ENCODE measurements at places on chromosomes 1 and 21. TPM values are rescaled to one million over a fixed set of nuclear protein-coding genes. Genes with fewer than 3 reads are reported as not detected.

The HTR1D gene
- total RNA-seq = not detected

The GPR25 gene
- not detected for total RNA-seq

The CDA gene
- 0.92 TPM for total RNA-seq

The ASAP3 gene
- total RNA-seq = 29.4 TPM

The CHI3L2 gene
- 13.9 TPM for total RNA-seq

The TRIM46 gene
- total RNA-seq = 5.2 TPM

The OVAAL gene
- total RNA-seq = not detected

The EGLN1 gene
- total RNA-seq = 97.5 TPM

The SH3D21 gene
- 10.0 TPM for total RNA-seq

The CD84 gene
- not detected for total RNA-seq

The AQP10 gene
- total RNA-seq = 0.13 TPM

The HPCA gene
- total RNA-seq = not detected

The DCST1 gene
- total RNA-seq = not detected

The KIF14 gene
- 1.3 TPM for total RNA-seq

The PYHIN1 gene
- not detected for total RNA-seq

The MCOLN2 gene
- 0.85 TPM for total RNA-seq

The ARTN gene
- 0.63 TPM for total RNA-seq

The GJA4 gene
- total RNA-seq = 0.50 TPM

The CSF3R gene
- total RNA-seq = not detected

The PFKL gene
- total RNA-seq = 423 TPM

The HSF2BP gene
- total RNA-seq = 2.8 TPM

The OR2T10 gene
- not detected for total RNA-seq

The KIAA1614 gene
- 8.8 TPM for total RNA-seq

The C1orf94 gene
- total RNA-seq = not detected

The CYP2J2 gene
- total RNA-seq = not detected

The GPR3 gene
- 0.20 TPM for total RNA-seq

The FCRL4 gene
- total RNA-seq = not detected

The TTLL10 gene
- not detected for total RNA-seq

The AGO3 gene
- total RNA-seq = 39.5 TPM

The ZNF648 gene
- not detected for total RNA-seq

The CDC42SE1 gene
- 39.7 TPM for total RNA-seq

The CRNN gene
- total RNA-seq = not detected
